ENCODE measurements at places on chromosomes 1 and 21.

DNA sequence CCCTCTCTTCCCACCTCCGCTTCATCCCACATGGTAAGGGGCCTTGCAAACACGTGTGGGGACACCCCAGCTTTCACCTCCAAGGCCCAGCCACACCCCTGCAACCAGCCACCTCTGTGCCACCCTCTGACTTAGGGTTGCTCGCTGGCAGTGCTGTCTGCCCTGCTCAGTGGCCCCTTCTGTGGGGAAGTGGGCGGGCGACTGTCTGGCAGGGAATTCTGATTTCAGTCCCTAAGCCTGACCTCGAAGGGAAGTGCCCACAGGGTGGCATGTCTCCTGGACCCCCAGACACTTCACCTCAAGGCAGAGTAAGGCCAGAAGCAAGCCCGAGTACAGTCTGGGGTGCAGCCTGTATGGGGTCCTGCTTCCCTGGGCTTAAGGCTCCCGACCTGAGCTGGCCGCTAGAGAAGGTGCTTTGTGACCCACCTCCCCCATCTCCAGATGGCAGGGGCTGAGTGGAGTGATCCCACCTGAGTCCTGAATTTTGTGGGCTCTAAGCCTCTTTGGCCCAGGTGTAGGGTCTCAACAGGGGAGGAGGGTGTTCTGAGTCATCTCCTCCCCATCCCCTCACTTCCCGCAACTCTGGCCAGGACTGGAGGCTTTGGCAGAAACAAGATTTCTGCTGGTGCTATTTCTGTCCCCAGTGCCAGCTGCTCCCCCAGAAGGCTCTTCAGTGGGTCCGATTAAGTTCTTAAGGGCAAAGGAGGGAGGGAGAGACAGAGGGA lies 7.0 kb downstream of the RD3 start:
- DNase-seq, result no peak

DNA sequence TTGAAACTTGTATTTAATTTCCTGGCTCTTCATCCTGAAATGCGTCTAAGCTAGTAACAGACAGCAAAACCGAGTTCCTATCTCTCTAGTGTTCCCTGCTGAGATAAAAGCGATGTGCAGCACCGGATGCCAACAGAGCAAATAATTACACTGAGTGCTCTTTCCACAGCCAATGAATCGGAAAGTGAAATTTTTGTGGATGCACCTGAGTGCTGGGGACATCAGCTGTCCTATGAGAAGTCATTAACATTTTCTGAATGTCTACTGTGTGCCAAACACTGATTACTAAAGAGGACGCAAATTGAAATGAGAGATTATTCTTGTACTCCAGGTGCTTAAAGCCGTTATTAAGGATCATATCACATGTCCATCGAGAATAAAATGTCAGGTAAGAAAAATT lies 278.0 kb downstream of the RGS7 start:
- DNase-seq, result no peak

- DNase-seq, result no peak
These were observed 546 bp upstream of the ZNF695 start for GRCh38 chr1:247008406-247008799.

DNA sequence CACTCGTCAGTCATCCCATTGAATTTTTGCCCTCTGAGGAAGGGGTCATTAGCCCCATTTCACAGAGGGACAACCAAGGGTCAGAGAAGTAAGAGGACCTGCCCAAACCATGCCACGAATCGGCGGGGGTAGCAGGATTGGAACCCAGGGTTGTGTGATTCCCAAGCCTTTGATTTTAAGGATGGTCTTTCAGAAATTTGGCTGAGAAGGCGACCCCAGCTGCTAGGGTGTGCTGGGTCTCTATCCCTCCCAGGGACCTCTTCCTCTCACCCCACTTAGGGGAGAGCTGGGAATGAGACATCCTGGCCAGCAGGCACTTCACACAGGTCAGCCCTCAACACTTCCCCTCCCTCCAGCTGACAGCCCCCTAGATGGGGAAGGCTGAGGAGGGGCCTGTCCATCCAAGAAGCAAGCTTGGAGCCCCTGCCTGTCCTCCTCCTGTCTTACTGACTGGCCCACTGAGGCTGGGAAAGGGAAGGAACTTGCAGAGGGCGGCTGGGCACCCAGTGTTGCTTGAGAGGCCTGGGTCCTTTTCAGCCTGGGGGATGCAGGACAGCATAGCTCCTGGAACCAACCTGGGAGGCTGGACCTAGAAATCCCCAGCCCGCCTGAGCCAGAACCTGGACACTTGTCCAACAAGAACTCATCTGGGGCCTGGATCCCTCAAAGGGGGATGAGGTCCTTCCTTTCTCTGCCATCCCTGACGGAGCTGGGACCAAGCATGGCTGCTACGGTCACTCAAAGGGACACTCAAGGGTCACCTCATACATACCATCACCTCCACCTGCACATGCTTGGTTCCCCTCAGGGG lies 1.7 kb downstream of the SDC3 start:
- DNase-seq, result no peak

DNA sequence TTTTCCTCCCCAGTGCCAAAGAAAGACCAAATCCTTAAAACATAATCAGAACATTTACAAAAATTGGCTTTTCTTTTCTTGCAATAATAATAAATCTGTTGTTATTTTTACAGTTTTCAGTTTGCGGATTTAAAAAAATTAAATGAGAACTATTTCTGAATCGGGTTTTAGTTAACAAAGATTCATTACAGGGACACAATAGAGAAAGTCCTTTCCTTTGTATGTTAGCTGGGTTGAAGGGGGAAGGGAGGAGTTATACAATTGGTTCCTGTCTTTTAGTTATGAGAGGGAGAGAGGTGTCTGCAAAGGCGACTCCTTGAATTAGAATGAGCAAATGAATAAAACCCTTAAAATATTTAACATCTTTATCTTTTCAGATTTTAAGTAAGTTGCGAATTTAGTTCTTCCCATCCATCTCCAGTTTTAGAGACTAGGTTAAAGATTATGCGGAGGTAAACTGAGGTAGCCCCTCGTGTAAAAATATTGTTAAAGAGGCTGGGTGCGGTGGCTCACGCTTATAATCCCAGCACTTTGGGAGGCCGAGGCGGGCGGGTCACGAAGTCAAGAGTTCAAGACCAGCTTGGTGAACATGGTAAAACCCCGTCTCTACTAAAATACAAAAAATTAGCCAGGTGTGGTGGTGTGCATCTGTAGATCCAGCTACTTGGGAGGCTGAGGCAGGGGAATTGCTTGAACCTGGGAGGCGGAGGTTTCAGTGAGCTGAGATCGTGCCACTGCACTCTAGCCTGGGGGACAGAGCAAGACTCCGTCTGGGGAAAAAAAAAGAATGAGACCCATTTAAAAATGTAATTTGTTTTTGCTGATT lies 3.9 kb downstream of the SPEN start:
- no peak for DNase-seq

- no peak for DNase-seq
These were observed 674.2 kb upstream of the PKN2 start for GRCh38 chr1:88009916-88010315.

DNA sequence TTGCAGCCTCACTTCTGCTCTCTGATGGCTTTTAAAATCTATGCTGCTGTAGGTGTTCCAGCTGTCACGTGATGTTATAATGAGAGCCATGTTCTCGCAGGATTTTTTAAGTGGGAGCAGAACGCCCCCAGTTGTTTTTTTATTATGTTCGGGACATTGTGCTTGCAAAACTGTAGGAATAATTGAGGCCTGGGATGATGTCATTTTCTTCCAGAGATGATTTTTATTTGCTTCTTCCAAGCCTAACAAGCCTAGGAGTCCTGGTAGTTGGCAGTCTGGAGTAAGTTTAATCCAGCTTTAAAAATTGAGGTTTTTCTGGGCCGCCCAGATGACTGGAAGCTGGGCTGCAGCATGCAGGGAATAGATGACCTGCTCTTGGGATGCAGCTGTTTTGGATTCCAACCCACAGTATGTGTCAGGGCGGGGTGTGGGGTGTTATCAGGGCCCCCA lies 34.6 kb upstream of the CHIT1 start:
- no peak for DNase-seq

DNA sequence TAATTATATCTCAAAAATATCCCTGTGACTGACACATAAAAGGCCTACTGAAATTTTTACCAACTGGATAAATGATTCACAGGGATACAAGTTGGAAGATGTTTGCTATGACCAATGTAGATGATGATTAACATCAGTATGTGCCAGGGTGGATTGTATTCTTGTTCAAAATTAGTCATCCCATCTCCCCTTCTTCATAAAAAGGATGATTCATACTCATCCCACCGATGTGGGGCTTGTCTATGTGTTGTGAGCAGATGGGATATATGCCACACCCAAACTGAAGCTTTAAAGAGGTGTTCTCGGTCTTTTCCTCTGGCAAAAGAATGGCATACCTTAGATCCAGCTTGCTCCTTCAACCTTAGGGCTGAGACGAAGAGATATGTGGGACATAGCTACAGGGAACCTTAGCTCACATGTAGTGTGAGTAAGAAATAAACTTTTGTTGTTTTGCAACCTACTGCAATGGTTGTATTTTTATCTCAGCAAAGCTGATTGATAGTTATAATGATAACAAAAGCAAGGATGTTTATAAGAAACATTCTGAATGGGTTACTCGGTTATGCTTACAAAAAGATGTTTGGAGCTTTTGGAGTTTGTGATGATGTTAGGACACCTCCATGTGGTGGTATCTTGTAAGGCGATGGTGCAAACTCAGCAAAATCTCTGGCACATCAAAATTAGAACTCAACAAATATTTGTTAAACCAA lies 29.4 kb downstream of the SPATA17 start:
- DNase-seq, result no peak

- DNase-seq, result no peak
These were observed 16.5 kb downstream of the LSS start for GRCh38 chr21:46211786-46212720.

GRCh38 chr1:56758135-56758534 lies 61.1 kb downstream of the FYB2 start:
- DNase-seq, result no peak

DNA sequence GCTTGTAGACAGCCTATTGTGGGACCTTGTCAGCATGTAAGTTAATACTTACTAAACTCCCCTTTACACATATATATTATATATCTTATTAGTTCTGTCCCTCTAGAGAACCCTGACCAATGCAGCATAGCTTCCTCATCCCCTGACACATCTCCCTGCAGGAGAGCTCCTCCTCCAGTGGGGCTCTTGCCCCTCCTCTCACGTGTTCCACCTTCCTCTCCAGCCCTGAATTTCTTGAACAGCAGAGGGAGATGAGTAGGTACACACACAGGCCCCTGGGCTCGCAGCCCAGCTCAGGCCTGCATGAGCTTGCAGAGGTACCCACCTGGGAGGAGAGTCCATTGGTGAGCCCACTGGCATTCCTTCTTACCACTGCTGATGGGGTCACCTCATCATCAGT lies 27.3 kb upstream of the GOLT1A start:
- DNase-seq, result no peak

GRCh38 chr1:12566484-12567287 lies 51.3 kb downstream of the DHRS3 start:
- no peak for DNase-seq

- no peak for DNase-seq
These were observed 39.3 kb upstream of the NLRP3 start for GRCh38 chr1:247376659-247377058.

GRCh38 chr1:219000005-219000404 lies 173.7 kb upstream of the LYPLAL1 start:
- DNase-seq, result no peak

- DNase-seq, result no peak
These were observed 56.7 kb downstream of the RIPK4 start for GRCh38 chr21:41709965-41710822.

GRCh38 chr1:7479571-7479970 lies 291.5 kb upstream of the VAMP3 start:
- no peak for DNase-seq

DNA sequence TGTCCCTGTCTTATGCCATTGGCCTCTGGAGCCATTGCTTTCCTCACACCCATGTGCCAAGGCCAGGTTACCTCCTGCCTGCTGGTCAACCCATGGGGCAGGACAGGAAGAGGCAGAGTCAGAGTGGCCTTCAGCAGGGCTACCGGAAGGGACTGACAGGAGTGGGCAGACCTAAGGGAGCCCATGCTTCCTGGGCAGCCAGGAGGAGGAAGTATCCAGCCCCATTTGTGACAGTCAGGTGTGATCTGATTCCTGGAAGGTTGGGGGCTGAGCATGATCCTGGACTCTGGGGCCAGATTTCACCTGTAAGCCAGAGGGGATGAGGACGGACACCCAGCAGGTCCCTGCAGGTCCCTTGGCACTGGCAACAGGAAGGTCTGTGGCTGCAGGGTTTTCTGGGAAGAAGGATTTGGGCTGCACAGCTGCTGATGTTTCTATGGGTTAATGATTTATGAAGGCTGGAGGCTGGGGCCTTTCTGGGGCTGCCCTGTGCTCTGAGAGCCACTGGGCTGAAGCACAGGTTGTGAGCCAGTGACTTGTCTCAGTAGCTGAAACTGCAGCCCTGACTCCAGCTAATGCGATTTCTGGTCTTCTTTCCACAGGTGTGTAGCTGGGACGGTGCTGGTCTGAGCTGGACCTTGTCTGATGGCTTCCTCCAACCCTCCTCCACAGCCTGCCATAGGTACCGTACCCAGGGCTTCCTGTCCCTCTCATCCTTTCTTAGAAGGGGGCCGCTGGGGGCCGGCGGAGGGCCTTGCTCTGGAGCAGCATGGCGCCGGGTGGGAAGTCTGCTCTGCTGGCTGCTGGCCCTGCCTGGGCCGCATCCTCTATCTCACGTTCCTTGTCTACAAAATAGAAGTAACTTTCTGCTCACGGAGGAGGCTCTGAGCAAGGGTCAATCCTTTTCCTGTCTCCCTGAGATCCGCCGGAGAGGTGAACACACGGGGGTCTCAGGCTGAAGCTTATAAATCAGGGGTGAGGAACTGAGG lies 40.7 kb downstream of the ARHGEF10L start:
- DNase-seq, result no peak

DNA sequence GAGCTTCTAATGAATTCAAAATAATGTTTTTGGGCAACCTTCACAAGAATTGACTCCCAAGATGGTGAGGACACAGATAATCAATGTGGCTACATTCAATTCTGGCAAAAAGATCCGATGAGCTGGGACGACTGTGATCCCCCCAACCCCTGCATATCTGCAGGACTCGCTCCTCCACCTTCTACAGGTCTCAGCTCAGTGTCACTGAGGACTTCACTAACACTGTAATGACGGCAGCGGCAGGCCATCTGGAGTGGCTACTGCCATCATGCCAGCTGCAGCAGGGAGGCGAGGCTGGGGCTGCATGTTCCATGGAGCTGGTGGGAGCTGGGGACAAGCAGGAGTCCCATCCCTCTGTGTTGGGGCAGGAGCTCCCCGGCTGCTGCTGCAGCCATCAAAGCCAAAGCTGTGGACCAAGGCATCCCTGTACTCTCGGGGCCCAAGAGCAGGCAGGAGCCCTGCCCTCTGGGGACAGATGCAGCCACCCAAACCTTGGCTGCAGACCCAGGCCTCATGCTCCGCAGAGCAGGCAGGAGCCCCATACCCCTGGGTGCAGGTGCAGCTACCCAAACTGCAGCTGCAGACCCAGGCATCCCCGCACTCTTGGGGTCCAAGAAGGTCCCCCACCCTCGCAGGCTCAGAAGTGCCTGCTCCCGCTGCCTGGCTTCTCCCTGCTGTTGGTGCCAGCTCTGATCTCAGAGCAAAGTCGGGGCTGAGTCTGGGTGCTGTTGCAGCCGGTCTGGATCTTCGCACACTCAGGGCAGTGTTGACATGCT lies 12.2 kb upstream of the DHRS3 start:
- DNase-seq, result no peak

GRCh38 chr1:184970691-184971161 lies 3.6 kb downstream of the NIBAN1 start:
- no peak for DNase-seq

Data from GDM1 (cell line).